ENCODE measurements at places on chromosomes 12 and 14.

DNA sequence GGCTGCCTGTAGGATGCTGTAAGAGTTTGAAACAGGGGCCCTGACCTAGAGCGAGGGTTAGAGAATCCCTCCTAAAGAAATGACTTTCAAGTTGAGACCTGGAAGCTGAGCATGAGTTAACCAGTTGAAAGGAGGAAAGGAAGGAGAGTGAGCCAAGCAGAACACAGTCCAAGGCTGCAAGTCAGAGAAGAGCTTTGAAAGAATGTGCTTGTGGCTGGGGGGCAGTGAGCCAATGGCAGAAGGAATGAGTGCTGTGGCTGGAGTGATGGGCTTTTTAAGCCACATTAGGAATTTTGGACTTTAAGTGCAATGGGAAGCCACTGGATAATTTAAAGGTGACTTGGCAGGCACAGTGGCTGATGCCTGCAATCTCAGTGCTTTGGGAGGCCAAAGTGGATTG is 18.1 kb downstream of the CDKN1B start:
- no peak for DNase-seq

DNA sequence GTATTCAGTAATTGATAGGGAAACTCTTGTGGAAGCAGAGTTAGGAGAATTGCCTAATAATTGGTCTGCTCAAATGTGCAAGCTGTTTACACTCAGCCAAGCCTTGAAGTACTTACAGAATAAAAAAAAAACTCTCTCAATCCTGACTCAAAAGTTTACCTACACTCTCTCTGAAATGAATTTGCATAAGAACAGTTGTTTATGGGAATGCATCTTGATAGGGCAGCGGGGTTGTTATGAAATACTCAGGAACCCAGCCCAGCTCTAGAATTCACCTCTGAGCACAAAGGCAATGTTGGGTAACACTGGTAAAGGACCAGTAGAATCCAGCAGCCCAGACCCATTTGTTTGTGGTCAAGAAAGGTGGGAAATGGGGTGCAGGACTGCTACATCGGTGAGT is 267.0 kb downstream of the CPNE8 start:
- no peak for DNase-seq

DNA sequence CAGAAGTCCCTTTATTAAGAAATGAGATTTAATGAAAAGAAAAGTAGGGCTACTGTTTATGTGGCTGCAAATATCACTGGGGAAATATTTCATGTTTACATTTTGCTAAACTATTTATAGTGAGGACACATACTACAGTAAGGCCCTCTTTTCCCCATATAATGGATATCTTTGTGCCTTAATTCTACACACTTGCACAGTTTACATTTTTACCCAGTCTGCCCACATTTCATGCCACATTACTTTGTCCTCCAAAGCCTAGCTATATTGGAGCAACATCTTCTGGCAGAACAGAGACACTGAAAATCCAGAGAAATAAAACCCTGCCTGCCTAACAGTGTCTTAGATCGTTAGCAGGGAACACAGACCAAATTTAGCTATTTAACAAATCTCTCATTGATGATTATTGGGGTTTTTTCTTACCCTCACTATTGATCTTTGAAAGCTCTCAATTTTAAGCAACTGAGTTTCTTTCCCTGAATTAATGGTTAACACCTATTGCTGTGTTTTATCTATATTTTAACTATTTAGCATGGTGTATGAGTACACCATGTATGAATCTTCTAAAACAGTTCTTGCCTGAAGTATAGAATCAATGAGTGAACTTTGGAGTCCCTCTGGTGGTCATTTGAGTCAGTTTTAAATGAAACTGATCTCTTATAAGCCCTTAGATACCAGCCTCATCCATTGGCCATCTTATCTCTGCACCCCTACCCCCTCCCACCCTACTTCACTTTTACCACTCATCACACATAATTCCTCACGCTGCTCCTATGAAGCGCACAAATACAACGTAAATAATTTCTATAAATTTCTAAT is 170.2 kb downstream of the BCAT1 start:
- peak; percentile 36 for DNase-seq

DNA sequence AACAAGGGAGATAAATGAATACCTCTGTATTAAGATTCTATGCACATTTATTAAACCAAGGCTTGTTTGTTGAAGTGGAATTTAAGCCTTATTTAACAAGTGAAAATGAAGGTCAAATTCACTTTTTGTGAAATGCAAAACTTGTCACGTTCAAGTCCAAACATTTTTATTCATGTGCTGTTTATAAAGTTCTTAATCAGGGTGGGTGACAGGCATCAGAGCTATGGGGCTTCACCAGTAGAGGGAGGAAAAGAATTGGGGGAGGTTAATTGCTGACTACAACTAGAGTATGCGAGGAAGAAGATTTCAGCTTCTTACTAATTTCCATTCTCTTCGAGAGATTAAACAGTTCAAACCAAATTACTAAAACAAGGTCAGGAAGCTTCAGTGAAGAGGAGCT is 9.7 kb downstream of the MOK start:
- no peak for DNase-seq

DNA sequence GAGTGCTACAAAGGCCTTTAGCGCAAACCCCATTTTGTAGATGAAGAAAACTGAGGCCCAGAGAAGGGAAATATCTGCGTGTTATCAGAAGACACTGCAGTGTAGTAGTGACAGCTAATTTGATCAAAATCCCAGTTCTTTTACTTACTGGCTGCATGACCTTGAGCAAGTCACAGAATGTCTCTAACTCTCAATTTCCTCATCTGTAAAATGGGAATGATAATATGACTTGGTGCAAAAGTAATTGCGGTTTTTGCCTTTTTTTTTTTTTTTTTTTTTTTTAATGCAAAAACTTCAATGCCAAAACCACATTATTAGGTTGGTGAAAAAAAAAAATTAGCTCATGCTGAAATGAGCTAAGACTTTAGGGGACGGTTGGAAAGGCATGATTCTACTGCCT is 69.7 kb downstream of the C12orf75 start:
- no peak for DNase-seq

GRCh38 chr12:106632797-106633450 is 50.1 kb downstream of the RFX4 start:
- peak; percentile 23 for DNase-seq

GRCh38 chr12:92059960-92060359 is 85.7 kb downstream of the BTG1 start:
- no peak for DNase-seq

GRCh38 chr12:72030277-72030676 is 91.6 kb downstream of the TPH2 start:
- DNase-seq: no peak

- DNase-seq: no peak
These were observed 165.5 kb downstream of the SLC5A8 start for GRCh38 chr12:101044512-101045059.

DNA sequence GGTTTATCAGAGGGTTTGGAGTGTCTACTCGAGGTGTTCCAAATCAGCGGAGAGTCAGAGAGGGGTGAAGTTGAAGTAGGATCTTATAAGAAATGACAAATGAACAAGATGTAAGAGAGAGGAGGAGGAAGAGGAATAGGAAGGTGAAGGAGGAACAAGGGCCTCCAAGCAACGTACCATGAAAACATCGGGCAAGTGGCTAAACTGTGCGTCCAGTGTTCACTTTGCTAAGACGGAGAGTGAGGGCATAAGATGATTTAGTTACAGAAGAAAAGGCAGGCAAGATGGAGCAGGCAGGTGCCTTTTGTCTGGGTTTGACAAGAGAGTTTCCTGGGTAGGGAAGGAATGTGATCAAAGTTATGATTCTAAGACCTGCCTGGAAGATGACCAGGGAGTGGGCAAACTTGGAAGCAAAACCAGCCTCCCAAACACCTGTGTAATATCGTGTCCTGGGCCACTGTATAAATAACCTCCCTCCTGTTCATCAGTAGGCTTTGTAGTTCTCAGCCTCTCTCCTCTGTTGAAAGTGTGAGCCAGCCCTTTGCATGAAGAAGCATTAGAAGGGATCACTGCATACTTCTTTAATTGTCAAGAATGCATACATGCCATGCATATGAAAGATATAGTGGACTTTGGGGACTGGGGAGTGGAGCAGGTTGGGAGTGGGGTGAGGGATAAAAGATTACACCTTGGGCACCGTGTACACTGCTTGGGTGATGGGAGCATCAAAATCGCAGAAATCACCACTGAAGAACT is 111.4 kb downstream of the ZFP36L1 start:
- no peak for DNase-seq
